ENCODE measurements at places on chromosomes 5 and 9.

DNA sequence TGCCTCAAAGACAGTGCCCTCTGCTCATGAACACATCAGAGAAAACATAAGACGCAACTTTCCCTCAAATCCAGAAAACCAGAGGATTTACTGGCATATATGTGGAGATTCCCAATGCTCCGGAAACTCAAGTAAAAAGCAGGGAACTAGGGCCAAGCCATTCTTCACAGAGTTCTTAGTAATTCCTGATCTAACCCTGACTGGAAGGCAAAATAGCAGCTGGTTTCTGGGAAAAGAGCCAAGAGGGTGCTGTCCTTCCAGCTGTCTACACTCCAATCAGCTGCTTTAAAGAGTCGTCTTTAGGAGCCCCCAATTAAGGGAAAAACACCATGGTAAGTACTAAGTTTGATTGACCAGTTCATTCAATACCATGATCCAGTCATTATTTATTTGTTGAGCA lies 49.6 kb downstream of the GNA14 start:
- DNase-seq, result no peak

DNA sequence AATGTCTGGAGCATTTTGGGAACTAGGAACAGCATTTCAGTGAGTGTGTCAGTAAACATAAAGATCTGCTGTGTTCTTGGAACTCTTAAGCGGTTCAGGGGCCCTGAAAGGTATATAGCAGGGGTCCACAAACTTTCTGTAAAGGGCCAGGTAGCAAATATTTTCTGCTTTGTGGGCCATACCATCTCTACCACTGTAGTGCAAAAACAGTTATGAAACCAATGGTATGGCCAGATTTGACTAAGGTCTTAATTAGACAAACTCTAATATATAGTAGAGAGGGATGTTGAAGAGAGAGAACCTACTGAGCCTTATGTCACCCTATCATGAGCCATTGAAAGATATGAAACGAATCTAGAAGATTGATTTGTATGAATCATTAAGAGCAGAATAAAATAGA lies 5.3 kb downstream of the TNPO1 start:
- DNase-seq, result no peak

GRCh38 chr5:142287973-142288313 lies 36.9 kb downstream of the SPRY4 start:
- no peak for DNase-seq

DNA sequence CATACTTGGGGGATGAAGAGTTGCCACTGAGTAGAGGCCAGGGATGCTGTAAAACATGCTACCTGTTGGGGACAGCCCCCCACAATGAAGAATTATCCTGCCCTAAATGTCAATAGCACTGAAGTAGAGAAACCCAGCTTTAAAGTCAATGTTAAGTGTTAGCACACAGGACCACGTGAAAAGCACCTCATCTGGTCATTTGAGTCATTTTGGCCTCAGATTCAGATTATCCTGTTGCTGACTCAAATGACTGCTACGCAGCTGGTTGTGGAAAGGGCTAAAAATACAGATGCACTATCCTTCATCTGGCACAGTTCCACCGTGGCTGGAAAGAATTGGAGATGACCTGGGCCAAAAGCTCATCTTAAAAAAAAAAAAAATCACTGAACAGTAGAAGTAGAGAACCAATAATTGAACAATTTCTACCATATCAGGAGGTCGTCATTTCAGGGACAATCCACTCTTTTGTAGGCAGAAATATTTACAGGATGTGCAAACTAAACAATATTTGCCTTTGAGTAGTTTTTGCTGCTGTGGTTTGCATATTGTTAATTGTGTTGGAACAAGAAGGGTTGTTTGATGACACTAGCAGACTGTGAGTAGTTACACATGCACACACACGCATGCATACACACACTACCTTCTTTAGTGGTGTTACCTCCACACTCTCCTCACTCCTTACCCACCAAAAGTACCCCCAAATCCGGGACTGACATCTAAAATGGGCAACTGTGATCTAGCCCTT lies 195.3 kb upstream of the KLF9 start:
- no peak for DNase-seq

DNA sequence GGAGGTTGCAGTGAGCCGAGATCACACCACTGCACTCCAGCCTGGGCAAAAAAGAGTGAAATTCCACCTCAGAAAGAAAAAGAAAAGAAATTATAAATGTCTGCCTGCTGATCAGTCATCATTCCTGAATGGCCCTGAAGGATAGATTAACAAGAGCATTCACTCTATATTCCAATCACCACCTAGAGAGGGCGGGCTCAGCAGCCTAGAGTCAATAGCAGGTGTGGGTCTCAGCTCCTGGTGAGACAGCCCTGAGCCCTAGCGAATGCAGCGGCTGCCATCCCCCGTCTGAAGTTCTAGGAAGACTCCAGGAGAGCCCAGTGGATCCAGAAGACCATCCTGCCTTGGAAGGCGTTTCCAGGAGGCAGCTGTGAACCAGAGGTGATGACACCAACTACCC lies 12.0 kb downstream of the FBP1 start:
- DNase-seq, result no peak

- no peak for DNase-seq
These were observed 120.1 kb downstream of the WNK2 start for GRCh38 chr9:93303806-93304573.

DNA sequence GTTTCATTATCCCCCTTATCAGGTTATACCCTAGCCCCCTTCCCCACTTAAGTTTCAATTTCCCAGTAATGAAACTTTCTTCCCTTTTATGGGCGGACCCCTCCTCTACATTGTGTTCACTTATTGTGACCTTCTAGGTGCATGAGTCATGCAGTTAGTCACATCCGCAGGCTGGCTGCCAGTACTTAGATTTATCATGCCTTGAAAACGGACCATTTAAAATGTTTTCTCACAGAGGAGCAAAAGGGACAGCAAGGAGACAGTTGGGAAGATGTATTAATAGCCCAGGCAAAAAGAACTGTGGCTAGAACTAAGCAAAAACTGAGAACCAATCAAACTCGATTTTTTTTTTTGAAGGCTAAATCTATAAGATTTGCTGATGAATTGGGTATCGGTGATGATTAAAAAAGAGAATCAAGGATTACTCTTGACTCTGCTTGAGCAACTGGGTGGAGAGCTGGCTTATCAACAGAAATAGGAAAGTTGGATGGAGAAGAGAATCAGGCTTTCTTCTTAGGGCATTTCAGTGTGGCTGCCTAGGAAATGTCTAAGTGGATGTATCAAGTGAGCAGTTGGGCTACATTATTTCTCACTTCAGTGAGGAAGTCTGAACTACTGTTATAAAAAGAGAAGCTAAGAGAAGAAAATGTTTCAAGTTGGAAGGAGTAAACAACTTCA lies 615.0 kb downstream of the HINT1 start:
- DNase-seq, result peak; percentile 17

DNA sequence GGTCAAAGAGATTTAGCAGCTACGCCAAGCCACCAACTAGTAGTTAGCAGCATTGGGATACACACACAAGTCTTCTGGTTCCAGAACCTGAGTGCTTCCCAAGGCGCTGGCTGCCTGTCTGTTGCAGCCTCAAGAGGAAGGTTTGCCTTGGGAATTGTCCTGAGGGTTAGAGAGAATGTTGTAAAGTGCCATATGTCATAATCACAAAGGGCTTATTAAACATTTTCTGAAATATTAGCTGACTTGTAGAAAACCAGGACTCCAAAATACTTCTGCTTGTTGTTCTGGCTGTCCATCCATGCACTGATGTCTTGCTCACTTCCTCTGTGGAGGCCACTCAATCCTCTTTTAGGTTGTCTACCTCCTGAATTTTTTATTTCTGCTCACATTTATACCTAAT lies 46.3 kb downstream of the SLC36A1 start:
- no peak for DNase-seq

DNA sequence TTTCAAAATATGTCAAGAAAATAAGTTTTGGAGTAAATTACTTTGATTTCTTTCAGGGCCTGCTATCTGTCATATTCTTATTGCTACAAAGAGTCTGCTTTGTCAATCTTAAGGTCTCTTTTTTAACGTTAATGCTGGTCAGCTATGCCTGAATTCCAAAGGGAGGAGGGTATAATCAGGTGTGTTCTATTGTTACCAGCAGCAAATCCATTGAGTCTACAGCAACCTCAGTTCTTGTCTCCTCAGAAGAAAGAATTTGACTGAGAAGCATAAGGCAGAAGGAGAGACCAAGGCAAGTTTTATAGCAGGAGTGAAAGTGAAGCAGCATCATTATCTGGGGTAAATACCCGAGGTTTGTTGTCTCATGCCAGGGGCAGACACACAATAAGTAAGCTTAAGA lies 23.7 kb upstream of the MINAR2 start:
- no peak for DNase-seq

DNA sequence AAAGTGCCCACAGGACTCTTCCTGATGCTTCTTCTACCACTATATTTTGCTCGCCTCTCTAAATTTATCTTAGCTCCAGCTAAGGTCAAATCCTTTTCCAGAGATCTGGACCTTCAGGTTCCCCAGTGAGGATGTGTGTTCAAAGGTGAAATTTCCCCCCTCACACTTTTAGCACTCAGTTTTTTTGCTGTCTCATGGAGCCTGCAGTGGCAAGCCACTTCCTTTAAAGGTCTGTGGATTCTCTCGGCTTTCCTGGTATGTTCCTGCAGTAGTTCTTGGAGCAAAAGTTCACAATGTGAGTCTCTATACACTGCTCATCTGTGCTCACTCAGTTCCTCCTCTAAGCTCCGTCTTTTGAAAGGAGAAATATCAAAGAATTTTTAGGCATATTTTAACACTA lies 181.4 kb downstream of the LURAP1L start:
- DNase-seq, result peak; percentile 5

DNA sequence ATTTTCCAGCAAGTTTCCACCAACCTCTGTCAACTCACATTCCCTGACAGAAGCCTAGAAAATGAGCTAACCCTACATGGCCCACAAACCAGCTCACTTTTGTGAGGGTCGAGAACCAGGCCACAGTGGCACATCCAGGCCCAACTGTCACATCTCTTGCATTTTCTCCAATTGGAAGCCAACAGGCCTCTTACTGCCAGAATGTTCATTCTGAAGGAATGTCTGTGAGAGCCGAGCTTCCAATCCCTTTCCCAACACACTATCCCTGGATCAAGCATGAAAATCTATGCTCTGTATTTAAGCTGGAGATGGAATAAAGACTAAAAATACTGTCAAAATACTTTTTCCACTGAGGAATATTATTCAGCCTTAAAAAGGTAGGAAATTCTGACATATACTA lies 20.0 kb downstream of the MARCHF3 start:
- no peak for DNase-seq

GRCh38 chr9:130327070-130327780 lies 61.7 kb downstream of the HMCN2 start:
- DNase-seq, result peak; percentile 30
